ENCODE measurements at places on chromosomes 6 and 20.

GRCh38 chr6:133835901-133836300 lies 53.0 kb upstream of the TCF21 start:
- no peak for DNase-seq

DNA sequence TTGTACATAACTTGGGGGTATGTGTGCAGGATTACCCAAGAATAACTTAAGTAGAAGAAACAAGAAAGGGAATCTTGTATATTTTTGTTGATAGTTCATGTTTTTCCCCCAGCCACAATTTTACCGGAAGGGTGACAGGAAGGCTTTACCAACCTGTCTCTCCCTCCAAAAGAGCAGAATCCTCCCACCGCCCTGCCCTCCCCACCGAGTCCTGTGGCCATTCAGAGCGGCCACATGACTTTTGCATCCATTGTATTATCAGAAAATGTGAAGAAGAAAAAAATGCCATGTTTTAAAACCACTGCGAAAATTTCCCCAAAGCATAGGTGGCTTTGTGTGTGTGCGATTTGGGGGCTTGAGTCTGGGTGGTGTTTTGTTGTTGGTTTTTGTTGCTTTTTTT lies 22.0 kb downstream of the PRDM1 start:
- no peak for DNase-seq

DNA sequence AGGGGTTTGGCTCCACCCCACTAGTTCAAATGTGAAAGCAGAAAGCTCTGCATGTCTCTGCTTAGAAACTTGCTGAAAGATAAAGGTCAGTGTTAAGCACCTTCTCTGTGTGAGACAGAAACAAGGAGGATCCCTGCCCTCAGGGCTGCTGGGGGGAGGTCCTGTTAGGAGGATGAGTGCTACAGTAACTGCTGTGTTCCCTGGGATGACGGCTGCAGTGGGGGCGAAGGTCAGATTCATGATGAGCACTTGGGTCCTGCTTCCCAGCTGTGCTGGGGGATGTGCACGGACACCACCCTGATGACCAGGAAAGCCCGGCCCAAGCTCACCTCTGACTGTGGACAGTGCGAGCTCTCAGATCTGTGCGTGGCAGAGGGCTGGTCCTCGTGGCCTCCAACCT lies 252.6 kb downstream of the DLL1 start:
- DNase-seq = no peak

DNA sequence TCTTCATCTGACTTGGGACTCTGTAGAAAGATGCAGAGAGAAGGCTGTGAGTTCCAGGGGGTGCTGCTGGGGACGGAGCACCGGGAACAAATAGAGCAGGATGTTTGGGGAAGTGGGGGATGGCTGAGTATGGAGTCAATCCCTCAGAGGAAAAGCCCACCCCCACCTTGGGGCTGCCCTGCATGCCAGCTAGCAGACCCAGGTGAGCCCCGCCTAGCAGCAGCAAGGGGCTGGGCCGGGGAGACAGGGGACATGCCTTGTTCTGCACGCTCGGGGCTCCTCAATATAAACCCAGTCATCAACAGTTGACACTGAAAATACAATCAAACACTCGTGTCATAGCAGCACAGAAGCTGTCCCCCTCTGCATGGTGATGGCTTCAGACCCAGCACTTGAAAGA lies 74.6 kb downstream of the NINL start:
- DNase-seq = no peak

DNA sequence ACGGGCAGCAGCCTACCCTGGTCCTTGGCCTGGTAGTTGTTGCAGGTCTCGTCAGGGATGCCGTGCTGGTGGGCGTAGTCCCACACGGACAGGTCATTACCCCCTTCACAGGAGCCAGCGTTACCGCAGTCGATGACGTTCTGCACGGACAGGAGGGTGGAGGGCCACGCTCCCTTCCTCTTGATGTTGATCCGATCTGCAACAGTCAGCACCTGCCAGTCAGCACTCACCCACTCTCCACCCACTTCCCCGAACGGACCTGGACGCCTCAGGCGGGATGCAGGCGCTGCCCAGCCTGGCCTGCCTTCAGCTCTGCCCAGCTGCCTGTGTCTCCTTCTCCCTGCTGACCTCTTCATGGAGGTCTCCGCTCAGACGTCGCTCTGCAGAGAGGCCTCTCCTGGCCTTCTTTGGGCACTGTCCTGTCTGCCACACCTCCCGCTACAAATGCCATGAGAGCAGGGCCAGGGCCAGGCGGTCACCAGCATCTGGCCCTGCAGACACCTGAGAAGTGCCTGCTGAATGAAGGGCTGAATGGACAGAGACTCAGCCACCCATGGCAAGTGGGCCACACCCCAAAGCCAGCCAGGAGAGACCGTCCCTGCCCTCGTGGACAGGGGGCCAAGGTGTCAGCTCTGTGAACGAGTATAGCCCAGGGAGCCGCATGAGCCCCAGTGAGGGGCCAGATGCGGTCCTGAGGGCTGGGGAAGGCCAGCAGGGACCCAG lies 5.4 kb downstream of the CTSZ start:
- DNase-seq = no peak

- no peak for DNase-seq
Observed at GRCh38 chr6:157170535-157170934, 152.8 kb downstream of the TMEM242 start.

GRCh38 chr6:159906400-159906799 lies 15.6 kb downstream of the MAS1 start:
- DNase-seq = no peak

- DNase-seq = no peak
Observed at GRCh38 chr6:163014736-163015135, 287.0 kb downstream of the PACRG start.

DNA sequence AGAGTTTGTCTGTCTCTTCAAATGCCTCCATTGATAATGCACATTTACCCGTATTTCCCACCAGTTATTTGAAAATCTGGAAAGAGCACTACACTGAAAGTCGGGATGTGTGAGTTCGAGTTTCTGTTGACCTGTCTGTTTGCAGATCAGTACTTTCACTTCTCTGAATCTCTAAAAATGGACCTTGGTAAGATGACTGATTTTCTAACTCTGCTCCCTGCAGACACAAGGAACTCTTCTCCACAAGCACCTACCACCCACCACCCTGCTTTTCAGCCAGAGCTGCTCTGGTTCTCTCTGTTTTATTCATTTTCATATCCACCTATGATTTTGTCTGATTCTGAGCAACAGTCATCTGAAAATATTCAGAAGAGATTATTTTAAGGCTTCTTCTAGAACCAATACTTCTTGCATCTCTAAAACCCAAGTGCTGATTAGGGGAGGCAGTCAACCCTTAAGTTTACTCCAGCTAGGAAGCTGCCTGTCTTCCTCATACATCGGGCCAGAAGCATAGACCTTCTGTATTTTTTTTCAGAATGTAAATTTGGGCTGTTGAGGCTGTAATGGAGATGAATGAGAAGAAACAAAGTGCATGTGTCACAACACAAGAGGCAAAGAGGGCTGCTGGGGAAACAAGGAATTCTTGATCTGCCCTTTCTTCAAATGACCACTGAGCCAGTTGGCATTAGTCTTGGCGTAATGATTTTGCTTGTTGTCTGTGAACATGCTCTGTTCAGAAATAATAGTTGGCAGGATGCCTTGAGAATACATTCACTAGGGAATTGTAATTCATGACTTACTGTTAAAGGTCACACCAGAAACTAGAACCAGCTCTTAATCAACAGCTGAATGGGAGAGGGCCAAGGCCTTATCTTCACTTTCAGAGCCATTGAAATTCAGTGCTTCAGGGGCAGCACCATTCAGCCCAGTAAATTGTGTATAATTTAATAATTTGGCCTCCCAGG lies 85.4 kb upstream of the MYLIP start:
- no peak for DNase-seq

DNA sequence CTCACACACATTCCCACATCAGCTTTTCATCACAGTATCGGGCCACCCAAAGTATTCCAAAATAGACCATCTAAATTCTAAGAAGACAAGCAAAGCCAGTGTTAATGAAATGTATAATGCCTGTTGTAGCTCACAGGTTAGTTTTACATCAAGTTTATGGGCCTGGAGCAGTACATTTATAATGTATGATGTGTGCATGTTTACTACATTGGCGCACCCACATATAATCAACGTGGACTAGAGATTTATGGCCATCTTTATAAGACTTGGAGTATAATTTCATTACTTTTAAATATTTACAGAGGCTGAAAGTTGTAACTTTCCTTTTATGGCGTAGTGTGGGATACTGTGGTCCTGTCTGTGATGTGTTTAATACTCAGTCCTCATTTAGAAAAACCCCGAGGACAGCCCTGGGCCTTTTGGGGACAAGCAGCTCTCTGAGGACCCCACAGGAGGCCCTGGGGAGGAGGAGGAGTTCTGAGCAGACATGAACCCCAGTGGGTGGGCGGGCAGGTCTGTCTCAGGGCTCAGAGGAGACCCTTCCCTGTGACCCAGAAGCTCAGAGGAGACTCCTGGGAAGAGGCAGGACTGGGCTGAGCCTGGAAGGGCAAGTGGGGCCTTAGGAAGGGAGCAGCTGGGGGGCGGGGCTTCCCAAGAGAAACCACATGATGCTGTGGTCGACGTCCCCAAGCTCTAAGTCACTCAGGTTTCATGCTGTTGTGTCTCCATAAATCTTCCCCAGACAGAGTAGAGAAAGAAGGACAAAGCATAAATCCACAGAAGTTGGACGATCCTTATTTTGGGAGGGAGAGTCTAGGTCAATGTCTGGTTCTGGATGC lies 232.1 kb downstream of the PREX1 start:
- no peak for DNase-seq

- no peak for DNase-seq
Observed at GRCh38 chr20:47642624-47643023, 140.9 kb downstream of the NCOA3 start.

DNA sequence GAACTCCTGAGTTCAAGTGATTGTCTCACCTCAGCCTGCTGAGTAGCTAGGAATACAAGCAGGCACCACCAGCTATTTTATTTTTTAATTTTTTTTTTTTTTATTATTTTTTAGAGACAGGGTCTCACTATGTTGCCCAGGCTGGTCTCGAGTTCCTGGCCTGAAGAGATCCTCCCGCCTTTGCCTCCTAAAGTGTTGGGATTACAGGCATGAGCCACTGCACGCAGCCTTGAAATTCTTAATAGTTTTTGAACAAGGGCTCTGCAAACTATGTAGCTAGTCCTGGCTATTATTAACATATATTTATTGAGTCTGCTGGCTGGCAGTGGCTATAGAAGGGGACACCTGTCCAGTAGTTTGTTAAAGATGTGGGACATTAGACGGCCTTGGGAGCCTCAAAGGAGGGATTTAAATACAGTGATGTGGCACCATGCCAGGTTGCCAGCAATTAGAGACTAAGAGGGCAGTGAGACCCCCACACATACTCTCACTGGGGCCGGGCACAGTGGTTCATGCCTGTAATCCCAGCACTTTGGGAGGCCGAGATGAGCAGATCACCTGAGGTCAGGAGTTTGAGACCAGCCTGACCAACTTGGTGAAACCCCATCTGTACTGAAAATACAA lies 21.1 kb upstream of the TAF8 start:
- no peak for DNase-seq

DNA sequence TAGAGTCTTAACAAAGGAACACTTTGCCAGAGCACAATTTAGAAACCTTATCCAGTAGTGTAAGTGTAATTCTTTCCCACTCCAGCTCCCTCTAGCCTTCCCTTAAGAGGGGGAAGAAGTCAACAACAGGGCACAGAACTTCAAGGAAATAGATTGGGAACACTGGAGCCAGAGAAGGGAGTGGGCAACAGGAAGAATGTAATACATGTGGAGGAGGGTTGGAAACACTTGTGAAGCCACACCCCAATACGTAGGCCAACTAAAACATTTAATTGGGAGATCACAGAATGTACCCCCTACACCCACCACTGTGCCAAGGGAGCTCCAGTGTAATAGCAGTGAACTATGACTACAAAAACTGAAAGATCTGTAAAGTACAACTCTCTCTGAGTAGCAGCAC lies 735.7 kb upstream of the HS3ST5 start:
- DNase-seq = no peak

- no peak for DNase-seq
Observed at GRCh38 chr20:14717134-14717999, 380.0 kb upstream of the FLRT3 start.

DNA sequence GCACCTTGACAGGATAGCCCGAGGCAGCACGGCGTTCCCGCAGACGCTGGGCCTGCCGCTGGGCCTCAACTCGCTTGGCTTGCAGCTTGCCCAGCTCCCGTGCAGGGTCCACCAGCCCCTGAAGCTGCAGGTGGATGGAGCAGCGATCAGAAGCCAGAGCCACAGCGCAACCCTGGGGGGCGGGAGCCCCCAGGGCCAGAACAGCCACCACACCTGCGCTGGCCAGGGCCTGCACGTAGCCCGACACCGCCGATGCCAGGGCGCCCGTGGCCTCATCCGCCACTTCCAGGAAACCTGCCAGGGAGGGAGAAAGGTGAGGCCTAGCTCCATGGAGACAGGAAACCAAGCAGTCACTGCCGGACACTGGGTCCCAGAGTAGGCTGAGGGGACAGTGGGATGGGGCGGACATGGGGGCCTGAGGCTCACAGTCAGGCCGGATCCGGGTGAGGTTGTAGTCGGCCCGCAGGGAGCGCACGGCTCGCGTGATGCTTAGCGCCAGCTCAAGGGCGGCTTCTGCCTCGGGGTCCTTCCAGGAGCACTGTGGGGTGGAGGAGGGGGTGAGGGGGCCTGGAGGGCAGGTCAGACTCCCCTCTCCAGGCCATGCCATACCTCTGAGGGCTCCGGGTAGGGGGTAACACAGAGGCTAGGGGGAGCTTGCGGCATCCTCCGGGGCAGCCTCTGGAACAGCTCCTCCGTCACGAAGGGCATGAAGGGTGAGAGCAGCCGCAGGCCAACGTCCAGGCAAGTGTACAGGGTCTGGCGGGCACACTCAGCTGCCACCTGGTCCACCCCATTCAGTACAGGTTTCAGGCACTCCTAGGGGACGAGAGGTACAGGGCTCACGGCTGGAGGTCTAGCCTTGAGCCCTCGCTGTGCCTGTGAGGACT lies 2.1 kb upstream of the VWA7 start:
- no peak for DNase-seq

GRCh38 chr6:42715871-42716270 lies 6.5 kb downstream of the PRPH2 start:
- DNase-seq = no peak

- no peak for DNase-seq
Observed at GRCh38 chr6:116492331-116493067, 18.9 kb upstream of the CALHM5 start.

DNA sequence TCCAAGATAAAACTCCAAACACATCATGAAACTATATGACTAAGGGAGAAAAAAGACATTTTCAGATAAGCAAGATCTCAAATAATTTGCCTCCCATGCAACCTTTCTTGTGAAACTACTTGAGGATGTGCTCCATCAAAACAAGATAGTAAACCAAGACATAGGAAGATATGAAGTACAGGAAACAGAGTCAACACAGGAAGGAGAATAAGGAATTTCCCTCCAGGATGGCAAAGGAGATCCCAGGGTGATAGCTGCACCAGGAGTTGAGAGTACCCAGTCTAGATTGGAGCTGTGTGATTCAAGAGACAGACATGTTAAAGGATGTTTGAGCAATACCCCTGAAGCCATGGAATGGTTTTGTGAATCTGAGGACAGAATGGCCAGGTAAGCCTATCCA lies 15.3 kb downstream of the IL17A start:
- DNase-seq = no peak

DNA sequence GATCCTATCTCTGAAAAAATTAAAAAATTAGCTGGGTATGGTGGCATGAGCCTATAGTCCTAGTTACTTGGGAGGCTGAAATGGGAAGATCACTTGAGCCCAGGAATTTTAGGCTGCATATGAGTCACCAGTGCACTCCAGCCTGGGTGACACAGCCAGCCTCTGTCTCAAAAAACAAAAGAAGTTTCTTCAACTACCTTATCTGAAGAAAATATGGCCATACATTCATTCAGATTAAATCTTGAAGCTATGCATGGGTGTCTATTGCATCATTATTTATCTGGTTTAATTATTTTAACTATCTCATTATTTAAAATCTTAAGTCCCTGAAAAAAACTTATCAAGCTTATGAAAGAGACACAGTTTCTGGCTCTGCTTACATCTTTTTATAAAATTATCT lies 204.1 kb downstream of the SIM1 start:
- DNase-seq = no peak
